ENCODE measurements at places on chromosomes 13 and 19. TPM values are rescaled to one million over a fixed set of nuclear protein-coding genes. Genes with fewer than 3 reads are reported as not detected.

The ALOX5AP gene
- total RNA-seq: 2.1 TPM

The GTPBP3 gene
- 35.3 TPM for total RNA-seq

The KIR2DL3 gene
- total RNA-seq: not detected

DNA sequence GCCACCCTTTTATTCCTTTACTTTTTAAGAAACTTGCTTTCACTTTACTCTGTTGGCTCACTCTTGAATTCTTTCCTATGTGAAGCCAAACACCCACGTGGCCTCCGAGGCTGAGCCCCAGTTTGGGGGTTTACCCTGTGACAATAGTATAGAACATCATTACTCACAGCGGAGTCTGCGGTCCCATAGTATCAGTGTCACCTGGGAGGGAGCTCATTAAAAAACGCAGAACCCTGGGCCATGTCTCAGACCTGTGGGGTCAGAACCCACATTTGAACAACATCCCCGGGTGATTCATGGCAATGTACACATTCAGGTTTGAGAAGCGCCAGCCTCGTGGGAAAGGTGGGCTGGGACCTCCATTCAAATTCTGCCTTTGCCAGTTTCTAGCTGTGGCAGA, 36.0 kb upstream of the UBL3 start:
- DNase-seq: no peak
